ENCODE measurements at places on chromosomes 2 and 18.

GRCh38 chr2:228181098-228182019 lies at the start of gene SPHKAP:
Gene SPHKAP (minus strand): TSS chr2:228181687. CDS start chr2:228181598, 89 bp downstream.
- no peak for DNase-seq

DNA sequence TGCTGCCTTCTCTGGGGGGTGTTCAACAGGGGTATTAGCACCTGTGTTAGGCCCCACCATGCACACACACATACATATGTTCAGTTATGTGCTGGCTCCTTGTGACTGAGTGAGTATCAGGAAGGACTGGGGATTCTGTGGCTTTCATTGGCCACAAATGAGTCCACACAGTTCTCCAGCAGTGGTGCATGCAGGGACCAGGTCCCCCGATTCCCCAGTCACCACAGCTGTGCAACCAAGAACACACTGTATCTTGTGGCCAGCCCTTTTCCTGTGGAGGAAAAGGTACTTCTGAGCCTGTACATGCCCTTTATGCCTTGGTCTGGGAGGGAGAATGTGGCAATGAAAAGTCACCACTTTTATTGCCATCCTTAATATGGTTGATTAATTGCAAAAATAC lies 74.9 kb upstream of the KLF7 start:
- no peak for DNase-seq

- no peak for DNase-seq
Observed at GRCh38 chr2:239829326-239829725, 195.8 kb downstream of the NDUFA10 start.

- no peak for DNase-seq
Observed at GRCh38 chr18:59453468-59453961, 94.5 kb upstream of the LMAN1 start.

DNA sequence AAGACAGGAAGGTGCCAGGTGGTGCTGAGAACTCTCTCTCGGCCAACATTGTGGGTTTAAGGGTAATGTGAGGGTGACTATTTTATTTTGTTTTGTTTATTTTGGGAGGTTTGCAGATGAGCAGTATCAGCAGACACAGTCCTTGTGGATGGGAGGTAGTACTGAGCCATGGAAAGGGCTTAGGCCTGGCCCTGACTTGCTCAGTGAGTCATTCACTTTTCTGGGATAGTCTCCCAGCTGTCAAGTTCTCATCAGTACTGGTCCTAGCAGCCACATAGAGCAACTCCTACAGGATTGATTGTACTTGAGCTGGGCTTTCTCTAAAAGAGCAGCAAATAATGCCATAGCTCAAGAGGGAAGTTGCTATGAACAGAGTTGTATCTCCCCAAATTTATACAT lies 175.2 kb downstream of the LOXHD1 start:
- DNase-seq, result no peak

DNA sequence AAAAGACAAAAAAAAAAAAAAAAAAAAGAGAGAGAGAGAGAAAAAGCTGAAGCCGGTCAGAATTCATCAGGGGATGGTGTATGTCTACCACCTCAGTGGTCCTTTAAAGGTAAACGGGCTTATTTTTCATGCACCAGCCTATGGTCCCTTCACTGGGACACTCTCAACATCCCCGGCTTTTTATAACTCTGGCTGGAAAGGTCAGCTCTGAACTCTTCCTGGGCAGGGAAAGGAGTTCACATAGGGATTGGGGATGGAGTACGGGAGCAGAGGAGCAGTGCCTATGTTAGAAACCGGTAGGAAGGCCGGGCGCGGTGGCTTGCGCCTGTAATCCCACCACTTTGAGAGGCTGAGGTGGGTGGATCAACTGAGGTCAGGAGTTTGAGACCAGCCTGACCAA lies 10.3 kb upstream of the MALT1 start:
- DNase-seq, result no peak

DNA sequence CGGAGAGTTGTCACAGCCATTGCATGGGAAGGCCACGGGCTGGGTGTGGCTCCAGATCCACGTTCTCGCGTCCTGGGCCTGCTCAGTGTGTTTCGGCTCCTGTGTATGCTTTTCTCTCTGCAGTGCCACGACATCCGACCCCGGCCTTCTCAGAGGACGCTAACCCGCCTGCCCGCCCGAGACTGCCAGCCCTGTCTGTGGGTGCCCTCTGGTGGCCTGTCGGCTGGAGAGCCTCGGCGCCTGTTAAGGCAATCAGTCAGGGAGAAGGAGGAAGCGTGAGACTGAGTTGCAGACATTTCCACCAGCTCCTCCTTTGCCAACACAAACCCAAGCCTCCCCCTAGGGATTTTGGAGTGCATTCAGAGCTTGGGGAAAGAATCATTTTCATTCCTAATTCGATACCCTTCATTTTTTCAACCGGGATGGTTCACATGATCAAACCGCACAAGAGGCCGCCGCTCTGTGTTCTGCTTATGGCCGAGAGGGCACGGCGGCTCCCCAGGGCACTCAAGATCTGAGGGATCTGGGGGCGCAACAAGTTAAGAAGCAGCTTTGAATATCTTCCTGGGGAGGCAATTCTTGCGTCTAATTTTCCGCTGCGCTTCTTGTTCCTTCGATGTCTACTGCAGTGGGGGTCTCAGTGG lies 37.5 kb upstream of the ZBTB7C start:
- DNase-seq, result no peak

DNA sequence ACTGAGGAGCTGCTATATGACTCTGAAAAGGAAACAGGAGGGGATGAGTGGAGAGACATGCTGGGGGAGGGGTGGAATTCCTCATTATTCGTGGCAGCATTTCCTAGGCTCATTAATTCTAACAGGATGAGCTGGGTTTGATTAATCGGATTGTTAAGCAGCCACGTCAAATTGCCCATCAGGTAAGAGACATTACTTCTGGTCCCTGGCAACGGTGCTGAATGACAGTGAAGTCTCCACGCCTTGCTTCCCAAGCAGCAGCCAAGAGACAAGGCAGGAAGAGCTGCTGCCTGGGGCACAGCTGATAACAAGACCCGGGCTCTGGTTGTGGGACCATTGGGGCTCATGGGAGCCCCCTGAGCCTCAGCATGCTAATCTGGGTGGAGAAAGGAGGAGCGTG lies 86.6 kb downstream of the MARCHF4 start:
- DNase-seq, result no peak

GRCh38 chr2:207296265-207296948 lies 130.7 kb upstream of the KLF7 start:
- no peak for DNase-seq

GRCh38 chr2:182949572-182950189 lies 83.2 kb upstream of the FRZB start:
- DNase-seq, result no peak

- DNase-seq, result no peak
Observed at GRCh38 chr2:160253440-160254188, 53.5 kb upstream of the ITGB6 start.

- DNase-seq, result no peak
Observed at GRCh38 chr18:53375621-53376020, 848.8 kb downstream of the MBD2 start.

GRCh38 chr18:57890266-57890665 lies 87.2 kb upstream of the ATP8B1 start:
- no peak for DNase-seq

GRCh38 chr18:54734059-54734458 lies 94.2 kb upstream of the RAB27B start:
- DNase-seq, result no peak

DNA sequence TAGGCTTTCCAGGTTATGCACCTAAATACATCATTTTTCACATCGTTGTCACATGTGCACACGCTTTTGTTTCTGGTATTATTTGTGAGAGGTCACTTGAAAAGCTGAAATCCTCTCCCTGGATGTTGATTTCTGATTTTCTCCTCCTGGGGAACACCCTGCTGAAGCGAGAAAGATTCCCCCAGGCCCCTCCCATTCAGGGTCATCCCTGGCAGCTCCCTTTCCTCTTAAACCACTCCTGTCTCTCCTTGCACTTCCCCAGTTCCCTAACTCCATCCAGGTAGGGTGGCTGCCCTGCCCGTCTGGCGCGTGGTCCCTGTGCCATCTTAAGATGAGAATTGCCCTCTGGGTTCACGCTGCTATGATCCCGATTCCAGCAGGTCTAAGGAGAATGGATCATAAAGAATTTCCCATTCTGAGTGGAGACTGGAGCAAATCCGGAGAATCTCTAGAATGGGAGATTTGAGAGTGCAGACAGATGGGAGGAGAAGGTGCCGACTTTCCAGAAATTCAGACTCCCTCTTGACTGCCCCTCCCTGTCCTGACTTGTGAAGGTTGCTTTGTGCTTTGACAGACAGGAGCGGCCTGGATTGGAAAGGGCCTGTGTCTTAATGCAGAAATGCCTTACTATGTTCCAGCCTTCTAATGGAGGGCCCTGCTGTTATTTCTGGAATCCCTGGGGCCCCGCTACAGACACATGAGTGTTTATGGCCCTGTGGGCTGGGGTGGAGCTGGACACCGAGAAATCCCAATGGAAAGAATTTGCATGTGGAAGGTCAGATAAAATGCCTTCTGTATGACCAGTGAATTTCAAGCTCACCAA lies 1.3 kb upstream of the YWHAQ start:
- no peak for DNase-seq

DNA sequence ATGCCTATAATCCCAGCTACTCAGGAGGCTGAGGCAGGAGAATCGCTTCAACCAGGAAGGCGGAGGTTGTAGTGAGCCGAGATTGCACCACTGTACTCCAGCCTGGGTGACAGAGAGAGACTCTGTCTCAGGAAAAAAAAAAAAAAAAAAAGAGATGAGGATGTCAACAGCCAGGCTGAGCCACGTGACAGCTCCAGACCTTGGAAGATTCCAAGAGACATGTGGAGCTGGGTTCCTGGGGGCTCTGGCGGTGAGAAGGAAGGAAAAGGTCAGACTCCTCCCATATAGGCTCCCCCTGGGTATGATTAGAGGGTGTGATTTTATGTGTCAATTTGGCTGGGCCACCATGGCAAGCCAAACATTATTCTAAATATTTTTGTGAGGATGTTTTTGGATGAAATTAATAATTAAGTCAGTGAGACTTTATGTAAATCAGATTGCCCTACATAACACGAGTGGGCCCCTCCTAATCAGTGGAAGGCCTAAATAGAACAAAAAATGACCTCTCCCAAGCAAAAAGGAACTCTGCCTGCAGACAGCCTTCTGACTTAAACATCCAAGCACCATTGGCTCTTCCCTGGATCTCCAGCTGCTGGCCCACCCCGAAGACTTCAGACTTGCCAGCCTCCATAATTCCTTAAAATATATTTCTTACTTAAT lies 81.6 kb downstream of the MRO start:
- DNase-seq, result no peak

DNA sequence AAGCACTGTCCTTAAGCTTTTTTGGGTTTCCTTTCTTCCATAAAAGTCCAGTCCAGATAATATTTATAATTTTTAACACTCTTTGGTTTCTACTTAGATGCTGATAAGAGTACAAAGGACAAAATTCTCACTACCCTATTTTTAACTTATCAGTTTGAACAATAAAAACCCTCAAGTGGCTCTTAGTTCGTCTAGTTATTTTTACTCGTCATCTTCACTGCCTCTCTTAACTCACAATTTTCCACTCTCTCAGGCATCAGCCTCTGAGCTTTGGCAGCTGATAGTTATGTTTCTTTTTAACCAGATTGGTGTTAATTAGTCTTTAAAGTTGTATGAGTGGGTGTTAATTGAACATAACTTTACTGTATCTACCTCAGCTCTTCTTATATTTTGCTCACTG lies 517.1 kb upstream of the SYT4 start:
- DNase-seq, result no peak

DNA sequence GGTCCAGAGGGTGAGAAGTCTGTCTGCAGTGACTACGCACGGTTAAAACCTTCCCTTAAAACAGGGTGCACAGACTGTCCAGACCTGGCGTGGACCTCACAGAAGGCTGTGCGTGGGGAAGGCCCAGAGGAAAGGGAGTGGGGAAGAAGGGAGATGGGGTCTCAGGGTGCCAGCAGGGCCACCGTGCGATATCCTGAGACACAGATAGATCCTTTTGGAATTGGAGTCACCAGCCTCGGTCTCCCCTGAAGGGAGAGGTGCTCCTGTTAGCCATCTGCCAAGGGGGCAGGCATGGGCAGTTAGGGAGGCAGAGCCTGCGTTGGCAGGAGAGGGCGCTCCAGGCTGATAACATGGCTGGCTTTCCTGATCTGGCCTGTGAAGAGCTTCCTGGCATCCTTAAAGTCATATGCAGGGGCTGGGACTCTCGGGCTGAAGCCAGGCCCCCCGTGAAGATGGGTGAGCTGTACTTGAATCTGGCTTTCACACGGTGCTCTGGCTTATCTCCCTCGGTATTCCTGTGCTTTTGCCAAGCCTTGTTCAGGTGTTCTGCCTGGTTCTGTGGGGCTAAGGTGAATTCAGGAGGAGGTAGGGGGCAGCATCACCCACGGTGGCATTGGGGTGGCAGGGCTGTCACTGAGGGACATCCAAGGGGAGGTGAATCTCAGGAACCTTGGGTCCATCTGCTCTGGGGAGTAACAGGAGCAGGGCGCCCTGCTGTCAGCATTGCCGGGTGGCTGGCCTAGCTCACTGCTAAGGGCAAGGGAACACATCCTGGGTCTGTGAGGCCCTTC lies 107.2 kb upstream of the SMAD2 start:
- no peak for DNase-seq

- DNase-seq, result no peak
Observed at GRCh38 chr18:54961016-54961423, 1.8 kb upstream of the CCDC68 start.

GRCh38 chr2:165820296-165820695 lies 26.2 kb upstream of the GALNT3 start:
- no peak for DNase-seq

DNA sequence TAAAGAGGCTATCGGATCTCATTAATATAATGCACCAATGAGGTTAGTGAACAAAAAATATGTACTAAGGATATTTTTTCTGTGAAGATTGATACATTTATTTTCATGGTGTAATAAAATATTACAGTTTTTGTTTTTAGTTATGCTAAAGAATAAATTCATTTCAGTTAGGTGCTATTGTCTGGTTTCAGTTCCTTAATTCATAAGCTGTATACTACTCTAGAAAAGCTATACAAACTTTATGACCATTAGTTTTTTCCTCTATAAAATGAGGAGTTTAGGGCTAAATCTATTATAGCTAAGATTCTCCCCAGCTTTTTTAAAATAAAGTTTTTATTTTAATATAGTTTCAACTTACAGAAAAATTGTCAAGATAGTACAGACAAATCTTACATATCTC lies 1311.7 kb upstream of the NXPH2 start:
- DNase-seq, result no peak

DNA sequence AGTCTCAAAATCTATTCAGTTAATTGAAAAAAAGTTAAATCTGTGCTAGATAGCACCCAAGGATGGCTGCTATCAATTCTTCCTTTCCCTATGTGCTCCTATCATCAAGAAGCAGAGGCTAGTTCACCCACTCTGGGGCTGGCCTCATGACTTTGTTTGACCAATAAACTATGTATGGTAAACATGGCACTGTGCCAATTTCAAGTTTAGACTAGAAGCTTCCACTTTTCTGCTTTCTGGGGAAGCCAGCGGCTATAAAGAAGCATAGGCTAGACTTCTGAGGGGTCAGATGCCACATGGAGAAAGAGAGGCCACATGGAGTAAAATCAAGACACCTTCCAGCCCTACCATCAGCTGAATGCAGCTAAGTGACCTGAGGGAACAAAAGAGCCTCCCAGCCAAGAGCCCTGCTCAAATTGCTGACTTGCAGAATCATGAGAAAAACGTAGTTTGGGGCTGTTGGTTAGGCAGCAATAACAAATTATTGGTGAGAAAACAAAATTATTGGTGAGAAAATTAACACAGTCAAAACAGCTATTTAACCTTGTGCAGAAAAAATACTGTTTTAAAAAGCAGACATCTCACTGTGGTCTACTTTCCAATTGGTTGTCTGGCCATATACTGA lies 86.5 kb upstream of the SLC14A2 start:
- no peak for DNase-seq

Data from HS-27A (cell line).